Activated CD8-positive, alpha-beta T cell treated with anti-CD3 and anti-CD28 coated beads for 36 hours (primary cell): ENCODE measurements at places on chromosomes 12 and 14. TPM values are rescaled to one million over a fixed set of nuclear protein-coding genes. Genes with fewer than 3 reads are reported as not detected.

TSPAN8 gene
- not detected for total RNA-seq

AQP5 gene
- not detected for total RNA-seq

TAS2R7 gene
- not detected for total RNA-seq

STON2 gene
- total RNA-seq, result 0.58 TPM

DNA sequence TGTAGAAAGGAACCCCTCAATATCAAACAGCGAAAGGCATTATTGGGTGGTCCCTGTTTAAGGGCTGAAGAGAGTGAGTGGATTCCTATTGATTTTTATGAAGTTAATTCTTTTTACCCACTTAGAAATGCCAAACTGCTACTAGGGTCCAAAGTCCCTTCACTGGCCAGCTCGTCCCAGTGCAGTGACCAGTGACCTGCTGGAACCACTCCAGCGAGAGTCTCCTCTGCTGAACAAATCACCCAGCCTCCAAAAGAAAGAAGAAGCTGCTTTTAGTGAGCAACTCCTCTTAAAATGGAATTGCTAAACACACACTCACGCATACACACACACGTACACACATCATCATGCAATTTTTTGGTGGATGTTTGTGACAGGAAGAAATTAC is 198.2 kb upstream of the PLEKHG7 start:
- H3K4me1 ChIP-seq, result peaks cover 53% of the 10 kb centered on the region
- H3K27ac ChIP-seq, result peak overlapping the region; percentile 97
- H3K36me3 ChIP-seq, result peaks cover 4% of the 10 kb centered on the region
- no peaks in the 10 kb centered on the region for H3K27me3 ChIP-seq
- peak overlapping the region; percentile 73 for H3K4me3 ChIP-seq

EPYC gene
- not detected for total RNA-seq
